ENCODE measurements at places on chromosomes 1 and 21.

DNA sequence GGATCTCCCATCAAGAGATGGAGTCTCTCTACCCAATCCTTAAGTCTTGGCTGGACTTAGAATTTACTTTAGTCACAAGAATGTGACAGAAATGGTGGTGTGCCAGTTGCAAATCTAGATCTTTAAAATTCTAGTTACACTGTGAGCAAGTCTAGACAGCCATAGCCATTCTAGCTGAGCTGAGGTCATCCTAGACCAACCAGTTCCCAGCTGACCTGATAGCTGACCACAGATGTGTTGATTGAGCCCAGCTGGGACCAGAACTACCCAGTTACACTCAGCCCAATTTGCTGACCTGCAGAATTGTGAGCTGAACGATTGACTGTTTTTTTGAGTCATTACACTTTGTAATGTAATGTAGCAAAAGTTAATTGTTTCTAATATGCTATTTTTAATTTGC is 251.8 kb downstream of the ADGRL2 start:
- DNase-seq = no peak

- DNase-seq = peak; percentile 73
Measured at GRCh38 chr1:218299416-218299815, 14.3 kb downstream of the RRP15 start.

DNA sequence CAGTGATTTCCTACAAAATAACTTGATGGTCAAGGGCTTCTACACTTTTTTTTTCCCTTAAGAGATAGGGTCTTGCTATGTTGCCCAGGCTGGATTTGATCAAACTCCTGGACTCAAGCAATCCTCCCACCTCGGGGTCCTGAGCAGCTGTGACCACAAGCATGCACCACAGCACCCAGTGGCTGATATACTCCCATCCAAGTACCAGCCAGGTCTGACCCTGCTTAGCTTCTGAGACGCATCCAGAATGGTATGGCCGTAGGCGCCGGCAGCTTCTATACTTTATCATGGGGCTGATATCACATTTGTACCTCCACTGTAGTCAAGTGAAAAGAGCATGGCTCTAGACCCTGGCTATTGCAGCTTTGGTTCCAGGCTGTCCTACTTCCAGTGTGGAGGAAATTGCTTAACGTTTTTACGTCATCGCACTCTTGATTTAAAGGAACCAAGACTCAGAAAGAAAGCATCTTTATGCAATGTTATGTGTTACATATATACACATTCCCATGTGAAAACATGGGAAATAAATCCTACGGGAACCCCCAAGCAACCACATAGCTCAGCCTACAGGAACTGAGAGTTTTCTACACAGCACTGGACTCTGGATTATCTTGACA is 39.5 kb downstream of the PDPN start:
- DNase-seq = peak; percentile 11

GRCh38 chr21:41411449-41412089 is 14.5 kb upstream of the MX1 start:
- peak; percentile 14 for DNase-seq

DNA sequence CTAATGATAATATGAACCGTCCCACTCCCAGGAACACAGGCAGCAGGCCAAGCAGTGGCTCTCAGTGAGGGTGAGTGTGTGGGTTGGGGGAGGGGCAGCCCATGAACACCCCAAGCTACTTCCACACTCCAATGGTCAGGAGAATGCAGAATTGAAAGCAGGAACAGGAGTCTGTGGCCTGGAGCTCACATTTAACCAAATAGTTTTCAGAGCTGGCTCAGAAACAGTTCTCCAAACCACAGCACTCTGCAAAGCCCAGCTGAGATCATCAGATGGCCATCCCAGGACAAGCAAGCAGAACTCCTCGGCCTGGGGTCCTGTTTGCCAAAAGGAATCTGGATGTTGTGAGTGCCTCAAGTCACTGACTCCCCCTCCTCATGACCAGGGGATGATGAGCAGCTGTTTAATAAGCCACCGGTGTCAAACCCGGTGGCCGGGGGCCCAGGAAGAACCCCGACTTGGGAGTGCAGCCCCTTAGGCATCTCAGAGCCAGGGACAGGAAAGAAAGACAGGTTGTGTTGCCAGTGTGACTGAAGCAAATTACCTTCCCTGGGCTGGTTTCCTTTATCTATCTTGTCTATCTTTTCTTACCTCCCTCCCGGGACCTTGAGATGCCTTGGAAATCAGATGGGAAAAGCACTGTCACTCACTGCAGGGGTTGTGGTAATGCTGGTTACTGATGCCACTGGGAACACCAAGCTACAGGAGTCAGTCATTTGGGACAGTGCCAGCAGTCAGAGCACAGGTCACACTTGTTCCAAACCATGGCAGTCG is 20.4 kb downstream of the DEGS1 start:
- peak; percentile 81 for DNase-seq

DNA sequence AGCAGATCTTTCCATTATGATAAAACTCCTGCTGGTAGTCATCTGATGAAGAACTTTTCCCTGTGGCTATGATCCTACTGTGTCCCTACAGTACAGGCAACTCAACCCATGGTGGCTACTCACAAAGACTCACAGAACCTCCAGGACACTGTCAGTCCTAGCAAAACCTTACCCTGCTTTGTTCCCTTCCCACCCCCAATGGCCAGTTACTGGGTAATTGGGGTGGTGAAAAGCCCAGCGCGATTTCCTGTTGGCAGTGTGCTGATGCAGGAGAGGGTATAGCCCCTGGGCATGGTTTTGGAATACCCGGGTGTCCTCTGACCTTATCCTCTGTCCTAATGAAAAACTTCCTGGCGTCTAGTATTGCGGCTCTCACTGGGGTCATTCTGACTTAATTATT is 533 bp upstream of the RGL1 start:
- DNase-seq = no peak

- DNase-seq = no peak
Measured at GRCh38 chr1:164805399-164805798, 246.4 kb downstream of the PBX1 start.

- no peak for DNase-seq
Measured at GRCh38 chr1:110872745-110873720, at the start of gene CD53. Gene CD53 (plus strand): TSS chr1:110873148. CDS start chr1:110891409, 18,261 bp downstream.

DNA sequence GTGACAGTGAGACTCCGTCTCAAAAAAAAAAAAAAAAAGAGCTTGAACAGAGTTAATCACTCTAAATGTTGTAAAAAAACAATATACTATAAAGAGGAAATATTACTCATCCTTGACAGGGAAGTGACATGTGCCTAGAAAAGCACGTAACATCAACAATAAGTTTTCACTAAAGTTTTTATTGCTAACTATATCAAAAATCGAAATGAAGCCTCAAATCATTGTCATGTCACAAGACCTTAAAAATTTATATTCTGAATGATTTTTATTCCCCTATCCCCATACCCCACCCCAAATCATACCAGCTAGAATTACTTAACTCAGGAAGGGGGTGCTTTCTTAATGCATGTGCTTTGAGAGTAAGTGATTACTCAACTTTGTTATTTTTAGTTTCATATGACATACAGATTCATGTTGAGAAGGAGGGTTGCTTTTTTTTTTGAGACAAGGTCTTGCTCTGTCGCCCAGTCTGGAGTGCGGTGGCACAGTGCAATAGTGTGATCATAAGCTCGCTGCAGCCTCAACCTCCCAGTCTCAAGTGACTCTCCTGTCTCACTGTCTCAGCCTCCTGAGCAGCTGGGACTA is 53.6 kb upstream of the MUTYH start:
- DNase-seq = no peak

- DNase-seq = peak; percentile 99
Measured at GRCh38 chr21:45294509-45295291, 7.0 kb upstream of the POFUT2 start.

DNA sequence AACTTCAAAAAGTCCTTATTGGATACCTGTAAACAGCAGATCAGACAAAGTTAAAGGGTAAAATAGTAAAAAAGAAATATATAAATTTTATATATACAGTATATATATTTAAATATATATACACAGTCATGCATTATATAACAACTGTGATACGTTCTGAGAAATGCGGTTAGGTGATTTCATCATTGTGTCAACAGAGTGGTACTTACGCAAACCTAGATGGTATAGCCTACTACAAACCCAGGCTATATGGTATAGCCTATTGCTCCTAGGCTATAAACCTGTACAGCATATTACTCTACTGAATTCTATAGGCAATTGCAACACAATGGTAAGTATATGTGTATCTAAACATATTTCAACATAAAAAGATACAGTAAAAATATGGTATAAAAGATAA is 222.7 kb downstream of the NUF2 start:
- DNase-seq = no peak

GRCh38 chr1:24771574-24771973 is 26.3 kb downstream of the CLIC4 start:
- DNase-seq = no peak
